Stimulated activated CD4-positive, alpha-beta T cell treated with anti-CD3 and anti-CD28 coated beads, Interleukin-1b, Interleukin-23, amount 100 ng/mL, for 24 hours (primary cell): ENCODE measurements at places on chromosomes 3 and 15.

DNA sequence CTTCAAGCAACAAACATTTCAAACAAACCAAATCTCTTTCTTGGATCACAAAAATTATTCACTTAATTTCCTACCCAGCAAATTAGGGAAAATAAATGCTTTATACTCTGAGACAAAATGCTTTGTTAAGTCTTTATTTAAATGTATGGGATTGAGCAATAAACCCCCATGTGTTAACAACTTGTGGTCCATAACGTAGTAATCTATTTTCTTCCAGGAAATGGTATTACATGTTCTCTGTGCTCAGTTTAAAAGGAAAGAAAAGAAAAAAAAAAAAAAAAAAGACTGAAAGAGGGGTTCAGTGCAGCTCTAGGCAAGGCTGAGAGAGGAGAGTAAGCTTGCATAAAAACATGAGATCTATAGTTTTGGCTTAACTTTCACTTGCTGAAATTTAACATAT lies 102.3 kb downstream of the PIK3CB start:
- no peak for DNase-seq

DNA sequence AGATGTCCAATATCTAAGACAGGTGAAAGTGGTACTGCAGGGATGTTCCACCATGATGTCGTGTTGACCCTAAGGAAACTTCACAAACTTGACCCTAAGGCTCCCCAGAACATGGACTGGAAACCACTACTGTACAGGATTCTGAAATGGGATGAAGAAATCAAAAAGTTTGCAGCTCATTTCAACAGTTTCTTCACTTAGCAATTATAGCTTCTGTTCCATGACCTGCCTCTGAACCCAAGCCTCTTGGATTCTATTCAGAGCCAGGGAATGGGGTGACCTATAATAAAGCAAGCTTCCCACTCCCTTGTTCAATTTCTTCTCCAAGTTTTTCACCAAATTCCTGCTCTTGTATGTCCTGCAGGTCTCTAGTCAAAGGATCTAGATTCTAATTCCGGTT lies 40.7 kb downstream of the DUT start:
- DNase-seq = no peak

GRCh38 chr15:40932156-40932555 lies 3.0 kb downstream of the DLL4 start:
- DNase-seq = no peak

DNA sequence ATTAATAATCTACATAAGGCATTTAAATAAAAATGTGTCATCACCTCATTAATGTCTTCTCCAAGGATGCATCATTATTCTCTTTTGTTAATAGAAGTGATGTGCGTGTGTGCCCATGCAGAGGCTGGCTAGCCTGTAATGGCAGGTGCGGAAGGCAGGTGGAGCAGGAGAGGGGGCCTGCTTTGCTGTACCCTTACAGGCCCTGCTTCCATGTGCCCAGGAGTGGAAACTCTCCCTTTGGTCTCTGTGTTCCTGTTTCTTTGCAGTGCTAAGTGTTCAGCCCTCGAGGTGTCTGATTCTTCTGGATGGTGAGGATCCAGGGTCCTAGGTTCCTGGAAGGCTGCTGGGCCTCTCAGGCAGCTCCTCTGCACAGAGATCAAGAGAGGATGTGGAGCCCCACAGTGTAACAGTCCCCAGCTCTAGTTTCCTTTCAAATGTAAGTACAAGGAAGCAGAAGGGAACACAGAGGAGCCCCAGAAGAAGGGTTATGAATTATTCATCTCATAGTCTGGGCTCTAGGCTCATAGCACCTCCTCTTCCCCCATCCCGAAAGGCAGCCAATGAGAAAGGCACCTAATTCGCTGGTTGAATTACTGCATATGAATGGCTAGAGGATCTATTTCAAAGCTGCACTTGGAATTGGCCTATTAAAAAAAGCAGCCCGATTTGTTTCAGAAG lies 39.2 kb upstream of the AGBL1 start:
- no peak for DNase-seq

GRCh38 chr3:113275929-113276750 lies 64.8 kb downstream of the BOC start:
- no peak for DNase-seq

DNA sequence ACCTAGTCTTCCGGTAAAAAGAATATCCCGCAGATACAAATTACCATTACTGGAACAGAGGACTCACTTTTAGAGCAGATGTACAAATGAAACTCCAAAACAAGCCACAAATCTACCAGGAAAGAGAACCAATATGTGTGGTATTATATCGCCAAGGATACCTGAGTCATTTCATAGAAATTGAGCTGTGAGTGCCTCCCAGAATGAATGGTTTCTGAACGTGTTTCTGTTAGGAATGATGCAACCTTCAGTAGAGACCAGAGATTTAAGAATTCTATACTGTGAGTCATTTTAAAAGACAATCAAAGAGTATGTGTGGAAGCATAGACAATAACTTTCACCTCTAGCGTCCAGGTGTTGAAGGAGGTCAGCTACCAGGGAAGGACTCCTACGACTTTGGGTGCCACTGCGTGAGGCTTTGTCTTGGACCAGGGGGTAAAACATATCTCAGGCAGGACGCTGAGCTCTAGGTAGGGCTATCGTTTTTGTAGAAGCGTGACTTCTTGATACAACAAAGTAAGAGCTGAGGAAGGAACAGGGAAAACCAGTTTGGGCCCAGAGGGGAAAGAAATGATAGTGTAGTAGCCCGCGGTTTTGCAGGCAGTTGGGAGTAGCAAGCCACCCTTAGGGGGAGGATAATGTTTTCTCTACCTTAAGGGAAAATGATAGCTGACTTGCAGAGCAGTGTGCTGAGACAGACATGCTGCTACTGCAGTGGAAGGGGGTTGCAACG lies 210.4 kb downstream of the TP63 start:
- DNase-seq = no peak

DNA sequence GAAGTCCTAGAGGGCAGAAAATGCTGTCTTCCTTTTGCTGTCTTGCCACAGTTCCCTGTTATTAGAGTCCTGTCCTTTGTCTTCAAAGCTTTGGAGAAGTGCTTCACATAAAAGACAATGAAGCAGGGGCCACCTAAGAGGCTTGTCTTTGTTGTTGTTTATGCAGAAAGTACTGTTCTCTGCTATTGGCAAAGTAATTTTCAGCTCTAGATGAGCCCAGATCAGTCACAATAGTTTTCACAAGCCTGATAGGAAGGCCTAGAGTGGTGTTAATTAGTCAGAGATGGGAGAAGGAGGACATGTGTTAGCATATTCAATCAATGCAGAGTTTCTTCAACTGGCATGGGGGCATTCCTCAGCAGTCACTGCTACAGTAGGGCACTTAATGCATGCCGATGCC lies 300.0 kb downstream of the PTPRG start:
- no peak for DNase-seq

GRCh38 chr15:77516786-77517185 lies 96.1 kb downstream of the HMG20A start:
- no peak for DNase-seq

DNA sequence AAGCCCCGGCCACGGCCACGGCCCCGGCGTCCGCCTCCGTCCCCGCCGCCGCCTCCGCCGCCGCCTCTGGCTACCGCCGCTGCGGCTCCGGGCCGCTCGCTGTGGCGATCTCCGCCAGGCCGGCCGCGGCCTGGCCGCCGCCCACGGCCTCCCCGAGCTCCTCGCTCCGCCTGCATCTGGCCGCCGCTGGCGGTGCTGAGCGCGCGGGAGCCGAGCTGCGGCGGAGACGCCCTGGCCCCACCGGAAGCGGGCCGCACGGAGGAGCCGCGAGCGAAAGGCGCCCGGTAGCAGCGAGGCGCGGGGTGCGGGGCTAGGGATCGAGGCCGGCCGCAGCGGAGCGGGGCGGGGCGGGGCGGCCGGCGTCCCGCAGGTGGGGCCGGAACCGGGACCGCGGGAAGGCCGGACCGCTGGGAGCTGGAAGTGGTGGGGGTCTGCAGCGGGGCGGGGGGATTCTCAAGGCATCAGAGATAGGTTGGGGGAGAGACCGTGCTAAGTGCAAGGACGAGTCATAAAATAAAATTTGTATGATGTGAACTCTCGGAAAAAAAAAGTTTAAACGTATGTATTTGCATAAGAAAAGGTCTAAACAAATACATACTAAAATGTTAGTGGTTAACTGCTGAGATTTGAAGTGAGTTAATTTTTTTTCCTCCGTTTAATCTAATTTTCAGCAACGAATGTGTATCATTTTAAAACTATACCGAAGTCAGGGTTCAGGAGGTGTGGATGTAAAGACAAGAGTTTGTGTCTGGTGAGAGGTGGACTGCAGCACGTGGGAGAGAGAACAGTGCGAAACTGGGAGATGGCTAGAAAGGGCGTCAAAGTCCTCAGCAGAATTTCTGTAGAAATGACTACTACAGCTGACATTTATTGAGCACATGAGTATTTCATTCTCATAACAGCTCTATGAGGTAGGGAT lies at the start of gene AVEN:
AVEN (minus strand) TSS at position 334 of the 919 bp plus-strand sequence; CDS start at position 176, 158 bp downstream.
- DNase-seq = no peak

- DNase-seq = no peak
Measured at GRCh38 chr15:29470794-29471193, 201.2 kb upstream of the NSMCE3 start.

DNA sequence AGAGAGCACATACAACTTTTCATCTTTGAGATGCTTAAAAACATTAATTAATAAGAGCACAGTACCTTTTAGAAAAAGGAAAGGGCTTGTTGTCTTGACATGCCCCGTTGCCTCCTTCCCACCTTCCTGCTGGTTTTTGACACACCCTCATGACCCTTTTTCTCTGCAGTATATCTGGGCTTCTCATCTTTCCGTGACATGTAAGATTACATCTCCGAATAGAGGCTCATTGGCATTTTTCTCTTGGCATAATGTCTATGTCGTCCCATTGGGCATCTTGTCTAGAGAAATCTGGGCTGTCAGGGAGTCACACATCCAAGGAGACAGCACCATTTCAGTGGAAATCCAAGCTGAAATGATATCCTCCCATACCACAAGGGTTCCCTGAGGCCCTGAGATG lies 64.1 kb downstream of the LRTM1 start:
- DNase-seq = no peak

DNA sequence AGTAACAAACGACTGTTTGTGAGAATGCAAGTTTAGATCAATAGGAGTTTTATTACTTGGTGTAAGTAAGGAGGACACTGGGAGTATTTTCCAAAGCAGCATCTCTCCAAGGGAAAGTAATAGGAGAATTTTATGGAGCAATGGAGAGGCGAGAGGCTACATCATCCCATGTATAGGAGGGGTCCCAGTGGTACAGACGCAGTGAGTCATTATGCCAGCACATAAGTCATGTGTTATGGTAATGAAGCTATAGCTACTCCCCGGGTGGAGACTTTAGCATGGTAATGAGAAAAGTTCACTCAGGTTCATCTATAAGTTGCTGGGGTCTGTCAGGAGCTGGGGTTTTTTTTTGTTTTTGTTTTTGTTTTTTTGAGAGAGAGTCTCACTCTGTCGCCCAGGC lies 29.5 kb upstream of the ZNF445 start:
- DNase-seq = no peak

- no peak for DNase-seq
Measured at GRCh38 chr15:65917407-65917756, 48.1 kb downstream of the RAB11A start.

DNA sequence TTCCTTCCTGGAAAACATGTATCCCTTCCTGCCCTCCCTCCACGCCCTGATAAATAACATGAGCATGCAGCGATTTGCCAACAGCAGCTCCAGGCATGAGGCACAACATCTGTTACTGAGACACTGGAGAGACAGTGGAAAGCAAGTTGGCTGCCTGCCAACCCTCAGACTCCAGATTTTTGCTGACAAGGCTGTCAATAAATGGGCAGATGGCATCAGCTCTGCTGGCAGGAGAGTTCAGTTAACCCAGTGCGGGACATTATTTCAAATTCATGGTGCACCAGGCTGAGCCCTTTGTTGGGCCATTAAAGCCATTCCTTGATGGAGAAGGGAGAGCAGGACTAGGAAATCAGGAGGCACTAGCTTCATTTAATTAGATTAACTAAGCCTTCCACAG lies 293.3 kb downstream of the MEX3B start:
- no peak for DNase-seq

GRCh38 chr15:77425104-77425503 lies 4.4 kb downstream of the HMG20A start:
- no peak for DNase-seq

- no peak for DNase-seq
Measured at GRCh38 chr15:62147551-62147950, 17.5 kb downstream of the C2CD4B start.

GRCh38 chr3:4613366-4613765 lies 120.2 kb downstream of the ITPR1 start:
- DNase-seq = no peak

- DNase-seq = no peak
Measured at GRCh38 chr3:136351905-136352304, 101.8 kb downstream of the PCCB start.

DNA sequence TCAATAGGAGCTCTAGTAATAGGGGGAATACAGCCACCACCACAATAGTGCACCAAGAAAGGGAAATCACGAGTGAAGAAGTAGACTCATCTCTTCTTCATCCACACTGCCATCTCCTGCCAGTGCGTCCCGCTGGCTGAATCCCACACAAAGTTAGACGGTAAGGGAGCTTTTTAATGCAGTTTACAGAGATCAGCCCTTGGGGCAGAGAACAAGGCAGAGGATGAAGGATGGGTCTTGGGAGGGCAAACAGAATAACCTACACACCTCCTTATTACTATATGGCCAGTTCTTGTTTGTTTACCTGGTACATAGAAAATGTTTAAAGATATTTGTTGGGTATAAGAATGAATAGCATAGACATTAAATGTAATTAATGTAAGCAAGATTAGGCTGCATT lies 11.0 kb upstream of the DPH6 start:
- DNase-seq = no peak

- no peak for DNase-seq
Measured at GRCh38 chr3:6351752-6352151, 509.2 kb upstream of the GRM7 start.

GRCh38 chr3:295166-295565 lies 98.6 kb downstream of the CHL1 start:
- no peak for DNase-seq

DNA sequence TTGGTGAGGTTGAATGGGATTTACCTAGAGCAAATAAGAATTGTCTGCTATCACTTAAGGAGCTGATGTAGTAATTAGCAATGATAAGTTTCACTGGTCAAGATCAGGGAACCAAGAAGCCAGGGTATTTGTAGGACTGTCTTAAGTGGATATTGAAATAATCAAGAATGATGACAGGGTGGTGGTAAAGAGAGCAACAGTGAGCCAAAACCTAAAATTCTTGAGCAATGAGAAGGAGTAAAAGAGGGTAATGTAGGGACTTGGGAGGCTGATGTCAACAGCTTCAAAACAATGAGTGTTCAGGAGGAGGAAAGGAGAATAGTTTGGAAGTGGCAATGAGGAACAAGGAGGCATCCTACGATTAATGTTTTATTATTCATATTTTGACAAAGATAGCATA lies 31.5 kb upstream of the SLC2A2 start:
- no peak for DNase-seq

- DNase-seq = no peak
Measured at GRCh38 chr3:51691021-51691420, 15.8 kb upstream of the GRM2 start.

DNA sequence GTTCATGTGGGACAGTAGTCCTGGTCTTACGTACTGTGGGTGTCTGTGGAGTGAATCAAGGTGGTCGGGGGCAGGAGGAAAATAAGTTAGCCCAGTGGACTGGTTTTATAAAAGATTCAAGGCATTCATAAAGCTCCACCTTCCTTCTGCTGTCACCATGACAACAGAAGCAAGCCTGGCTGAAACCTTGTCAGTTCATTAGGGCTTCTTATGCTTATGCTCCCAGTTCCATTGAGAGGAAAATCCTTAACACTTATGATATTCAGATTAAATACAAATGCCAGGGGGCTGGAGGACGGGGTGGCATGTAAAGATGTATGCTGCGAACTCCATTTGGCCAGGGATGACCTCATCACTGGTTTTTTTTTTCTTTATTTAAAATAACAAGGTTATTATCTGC lies 283.1 kb upstream of the ATP10A start:
- no peak for DNase-seq
